ENCODE measurements at places on chromosomes 7 and 10. TPM values are rescaled to one million over a fixed set of nuclear protein-coding genes. Genes with fewer than 3 reads are reported as not detected.

- H3K4me3 ChIP-seq, result no peak overlapping the region
- H3K36me3 ChIP-seq, result no peaks in the 10 kb centered on the region
- no peaks in the 10 kb centered on the region for H3K27me3 ChIP-seq
- H3K4me1 ChIP-seq, result peaks cover 24% of the 10 kb centered on the region
- no peak for DNase-seq
These were observed 15.6 kb upstream of the KLF6 start for GRCh38 chr10:3800586-3800985.

DNA sequence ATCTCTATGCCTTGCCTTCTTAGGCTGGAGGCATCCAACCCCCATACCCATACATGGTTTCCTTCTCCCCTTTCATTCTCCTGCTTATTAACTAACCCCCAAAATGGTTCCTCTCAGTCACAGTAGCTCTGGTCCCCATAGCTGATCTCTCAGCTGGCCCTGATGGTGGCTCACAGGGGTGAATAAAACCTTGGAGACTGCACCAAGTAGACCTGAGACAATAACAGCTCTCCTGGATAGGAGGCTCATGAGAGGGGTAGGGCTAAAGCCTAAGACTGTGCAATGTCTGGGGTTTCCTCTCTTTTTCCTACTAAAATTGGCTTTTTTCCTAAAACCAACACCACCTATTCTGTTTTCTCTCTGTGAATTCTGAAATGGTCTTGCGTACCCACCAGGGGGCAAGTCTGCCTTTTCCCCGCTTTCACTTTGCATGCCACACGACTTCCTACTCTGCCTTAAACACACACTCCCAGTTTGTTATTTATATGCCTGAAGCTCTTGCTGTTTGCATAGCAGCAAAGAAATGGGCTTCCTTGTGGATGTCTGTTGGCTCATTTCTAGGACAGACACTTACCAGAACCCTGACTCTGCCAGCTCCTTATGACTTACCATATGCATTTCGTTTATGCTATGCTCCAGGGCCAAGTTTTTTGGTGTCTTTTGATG lies 18.4 kb upstream of the PON1 start:
- no peaks in the 10 kb centered on the region for H3K36me3 ChIP-seq
- no peaks in the 10 kb centered on the region for H3K27me3 ChIP-seq
- H3K4me1 ChIP-seq, result no peaks in the 10 kb centered on the region
- DNase-seq, result no peak
- H3K4me3 ChIP-seq, result no peak overlapping the region
- no peak overlapping the region for H3K27ac ChIP-seq

DNA sequence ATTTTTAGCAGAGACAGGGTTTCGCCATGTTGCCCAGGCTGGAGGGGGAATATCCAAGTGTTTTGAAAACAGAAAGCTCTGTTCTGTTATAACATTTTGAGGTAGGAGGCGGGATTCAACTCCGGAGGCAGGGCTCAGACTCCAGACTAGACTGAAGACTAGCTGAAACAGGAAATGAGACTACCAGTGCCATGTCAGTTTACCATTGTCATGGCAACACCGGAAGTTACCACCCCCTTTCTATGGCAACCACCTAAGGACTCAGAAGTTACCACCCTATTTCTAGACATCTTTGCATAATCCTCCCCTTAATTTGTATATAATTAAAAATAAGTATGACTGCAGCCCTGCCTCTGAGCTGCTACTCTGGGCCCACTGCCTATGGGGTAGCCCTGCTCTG lies 1069.1 kb upstream of the AUTS2 start:
- H3K27me3 ChIP-seq, result no peaks in the 10 kb centered on the region
- H3K27ac ChIP-seq, result no peak overlapping the region
- H3K36me3 ChIP-seq, result no peaks in the 10 kb centered on the region
- no peak overlapping the region for H3K4me3 ChIP-seq
- no peaks in the 10 kb centered on the region for H3K4me1 ChIP-seq

DNA sequence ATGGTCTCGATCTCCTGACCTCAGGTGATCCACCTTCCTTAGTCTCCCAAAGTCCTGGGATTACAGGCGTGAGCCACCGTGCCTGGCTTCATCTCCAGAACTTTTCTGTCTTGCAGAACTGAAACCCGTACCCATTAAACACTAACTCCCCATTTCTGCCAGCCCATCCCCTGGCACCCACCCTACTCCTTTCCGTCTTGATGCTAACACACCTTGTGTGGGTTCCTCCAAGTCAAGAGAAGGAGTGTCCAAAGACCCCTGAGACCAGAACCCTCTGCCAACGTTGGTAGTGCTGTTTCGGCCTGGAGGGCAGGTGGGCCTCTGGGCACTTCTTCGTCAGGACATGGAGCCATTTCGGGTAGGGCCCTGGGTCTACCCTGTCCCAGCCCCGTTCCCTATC lies 83.6 kb downstream of the MGMT start:
- DNase-seq, result no peak
- no peak overlapping the region for H3K27ac ChIP-seq
- no peaks in the 10 kb centered on the region for H3K27me3 ChIP-seq
- no peaks in the 10 kb centered on the region for H3K36me3 ChIP-seq
- H3K4me3 ChIP-seq, result no peak overlapping the region

DNA sequence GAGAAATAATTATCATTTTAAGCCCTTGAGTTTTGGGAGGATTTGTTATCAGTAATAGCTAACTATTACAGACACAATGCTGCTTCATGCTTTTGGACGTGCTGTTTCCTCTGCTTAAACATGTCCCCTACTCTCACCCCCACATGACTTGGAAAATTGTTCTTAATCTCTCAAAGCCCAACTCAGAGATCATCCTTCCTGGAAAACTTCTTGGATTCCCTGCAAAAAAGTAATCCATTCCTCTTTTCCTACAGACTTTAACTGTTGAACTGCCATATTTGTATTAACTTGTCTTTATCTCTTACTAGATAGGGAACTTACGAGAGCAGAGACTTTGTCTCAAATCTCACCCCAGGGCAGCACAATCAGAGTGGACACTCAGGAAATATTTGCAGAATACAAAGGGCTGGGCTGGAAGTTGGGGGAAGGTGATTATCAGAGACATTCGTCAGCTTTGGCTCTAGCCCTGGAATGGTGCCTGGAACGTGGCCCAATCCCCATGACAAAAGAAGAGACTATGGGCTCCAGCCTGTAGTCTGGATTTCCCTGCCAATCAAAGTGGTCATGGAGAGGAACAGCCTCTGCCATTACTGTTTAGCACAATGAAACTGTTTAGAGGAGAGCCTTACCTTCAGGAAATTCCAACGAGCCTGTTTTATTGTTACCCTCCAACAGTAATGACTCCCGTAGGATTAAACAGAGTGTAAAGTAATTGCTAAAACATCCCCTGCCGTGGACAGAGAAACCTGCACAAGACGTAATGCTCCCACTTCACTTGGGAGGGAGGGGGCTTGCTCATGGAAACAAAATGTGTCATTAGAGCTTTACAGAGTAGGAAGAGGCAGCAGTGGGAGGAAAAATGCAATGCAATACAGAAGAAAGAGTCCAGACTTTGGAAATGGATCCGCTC lies 140.4 kb upstream of the AUTS2 start:
- no peak overlapping the region for H3K27ac ChIP-seq
- H3K4me1 ChIP-seq, result no peaks in the 10 kb centered on the region
- H3K27me3 ChIP-seq, result no peaks in the 10 kb centered on the region
- no peak overlapping the region for H3K4me3 ChIP-seq

DNA sequence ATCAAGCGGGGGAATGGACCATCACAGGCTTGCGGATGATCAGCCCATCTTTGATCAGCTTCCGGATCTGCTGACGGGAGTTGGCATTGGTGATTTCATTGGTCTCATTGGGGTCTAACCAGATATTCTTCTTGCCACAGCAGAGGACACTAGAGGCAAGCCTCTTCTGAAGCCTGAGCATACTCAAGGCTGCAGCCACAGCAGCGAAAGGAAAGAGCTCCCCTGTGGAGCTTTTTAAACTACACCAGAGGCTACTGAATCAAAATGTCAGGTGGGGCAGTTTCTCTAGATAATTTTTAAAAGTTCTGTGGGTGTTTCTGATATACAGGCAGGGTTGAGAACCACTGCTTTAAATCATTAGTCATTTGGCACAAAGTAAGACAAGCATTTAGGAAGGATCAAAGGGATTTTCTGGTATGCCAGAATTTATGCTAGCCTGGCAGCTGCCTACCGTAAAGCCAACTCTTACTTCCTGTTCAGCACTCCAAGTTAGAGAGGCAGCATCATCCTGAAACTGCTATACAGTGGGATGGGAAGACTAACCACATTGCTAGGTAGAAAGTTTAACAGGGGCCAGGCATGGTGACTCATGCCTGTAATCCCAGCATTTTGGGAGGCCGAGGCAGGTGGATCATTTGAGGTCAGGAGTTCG lies 7.0 kb downstream of the NAPEPLD start:
- no peaks in the 10 kb centered on the region for H3K27me3 ChIP-seq
- H3K27ac ChIP-seq, result no peak overlapping the region
- no peak for DNase-seq
- no peaks in the 10 kb centered on the region for H3K36me3 ChIP-seq

DNA sequence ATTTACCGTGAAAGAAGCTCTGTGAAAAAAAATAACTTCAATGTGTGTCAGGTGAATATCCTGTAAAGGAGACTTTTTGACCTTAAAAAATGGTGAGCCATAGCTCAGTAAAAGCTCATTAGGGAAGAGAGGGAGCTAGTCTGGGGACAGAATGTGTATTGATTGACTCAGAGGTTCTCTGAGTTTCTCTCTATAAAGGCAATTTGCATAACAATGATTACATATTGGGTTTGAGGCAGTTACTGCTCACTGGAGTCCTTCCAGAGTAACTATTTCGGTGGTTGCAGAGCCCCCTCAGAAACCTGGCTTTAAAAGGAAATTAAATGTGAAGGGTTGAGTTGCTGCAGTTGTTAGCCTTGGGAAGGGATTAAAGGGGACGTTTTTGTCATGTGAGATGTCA lies 181.6 kb downstream of the GALNT17 start:
- H3K36me3 ChIP-seq, result no peaks in the 10 kb centered on the region
- no peak overlapping the region for H3K27ac ChIP-seq
- no peaks in the 10 kb centered on the region for H3K4me1 ChIP-seq
- no peak overlapping the region for H3K4me3 ChIP-seq

The LRRC61 gene
- total RNA-seq, result 2.1 TPM

The UFSP1 gene
- total RNA-seq, result 3.4 TPM

The GHRHR gene
- not detected for total RNA-seq

The MSMB gene
- total RNA-seq, result not detected

All from heart left ventricle (tissue), 16 donors.